ENCODE measurements at places on chromosomes 2 and 18.

- no peak for DNase-seq
Observed at GRCh38 chr2:192043216-192043870, 151.4 kb downstream of the TMEFF2 start.

GRCh38 chr2:200087451-200087850, 132.1 kb downstream of the MAIP1 start:
- DNase-seq = no peak

GRCh38 chr2:41914936-41915335, 132.9 kb upstream of the PKDCC start:
- no peak for DNase-seq

DNA sequence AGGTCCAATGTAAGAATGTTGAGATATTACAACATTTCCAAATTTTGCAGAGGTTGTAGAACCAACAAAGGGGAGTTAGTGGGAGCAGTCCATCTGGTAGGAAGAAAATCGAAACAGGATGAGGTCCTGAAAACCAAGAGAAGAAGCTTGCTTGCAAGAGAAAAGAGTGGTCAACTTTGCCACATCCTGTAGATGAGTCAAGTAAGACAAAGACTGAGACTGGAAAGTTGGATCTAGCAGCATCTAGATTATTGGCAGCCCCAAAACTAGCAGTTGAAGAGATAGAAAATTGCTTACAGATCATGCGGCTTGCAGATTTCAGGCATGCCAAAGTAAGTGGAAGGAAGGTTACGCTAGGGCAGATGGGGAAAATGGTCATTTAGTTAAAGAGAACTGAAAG, 378.9 kb downstream of the GRB14 start:
- no peak for DNase-seq

- DNase-seq = peak; percentile 14
Observed at GRCh38 chr2:40844353-40845277, 392.7 kb upstream of the SLC8A1 start.

All from AML-193 (cell line).